ENCODE measurements at places on chromosomes 7 and 10. TPM values are rescaled to one million over a fixed set of nuclear protein-coding genes. Genes with fewer than 3 reads are reported as not detected.

Gene BMPER
- total RNA-seq = 1.9 TPM

GRCh38 chr10:31146491-31147209 is 115.0 kb upstream of the ZNF438 start:
- peak; percentile 86 for DNase-seq

DNA sequence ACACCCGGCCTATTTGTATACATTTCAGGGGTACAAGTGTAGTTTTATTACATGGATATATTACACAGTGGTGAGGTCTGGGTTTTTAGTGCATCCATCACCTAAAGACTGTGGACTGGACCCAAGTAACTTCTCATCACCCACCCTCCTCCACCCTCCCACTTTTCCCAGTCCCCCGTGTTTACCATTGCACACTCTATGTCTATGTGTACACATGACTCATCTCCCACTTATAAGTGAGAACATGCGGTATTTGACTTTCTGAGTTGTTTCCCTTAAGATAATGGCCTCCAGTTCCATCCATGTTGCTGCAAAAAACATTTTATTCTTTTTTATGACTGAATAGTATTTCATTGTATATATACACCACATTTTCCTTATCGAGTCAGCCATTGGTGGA is 98.9 kb upstream of the WAC start:
- no peak for DNase-seq

GRCh38 chr10:34446049-34446448 is 369.0 kb downstream of the PARD3 start:
- DNase-seq = no peak

- no peak for DNase-seq
Observed at GRCh38 chr7:99083068-99083651, 60.7 kb downstream of the SMURF1 start.

Gene ABLIM1
- total RNA-seq = 473 TPM

DNA sequence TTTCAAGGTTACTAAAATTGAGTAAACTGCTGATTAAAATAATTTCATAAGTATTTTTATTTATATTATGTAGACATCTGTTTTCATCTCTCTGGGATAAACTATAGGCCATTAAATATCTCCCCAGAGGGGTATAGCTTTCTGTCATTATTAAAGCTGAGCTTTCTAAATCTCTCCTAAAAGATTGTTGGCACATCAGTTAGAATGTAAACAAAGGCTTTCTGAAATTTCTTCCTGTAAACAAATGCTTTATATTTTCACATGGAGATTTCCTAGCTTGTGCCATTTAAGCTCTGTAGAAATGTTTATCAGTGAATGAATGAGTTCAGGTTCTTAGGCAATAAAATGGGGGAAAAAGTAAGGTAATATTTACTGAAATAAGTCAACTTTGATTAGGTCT is 35.7 kb downstream of the PPP1R9A start:
- DNase-seq = no peak

Gene ASAH2
- total RNA-seq = 1.9 TPM

Gene C10orf90
- not detected for total RNA-seq

DNA sequence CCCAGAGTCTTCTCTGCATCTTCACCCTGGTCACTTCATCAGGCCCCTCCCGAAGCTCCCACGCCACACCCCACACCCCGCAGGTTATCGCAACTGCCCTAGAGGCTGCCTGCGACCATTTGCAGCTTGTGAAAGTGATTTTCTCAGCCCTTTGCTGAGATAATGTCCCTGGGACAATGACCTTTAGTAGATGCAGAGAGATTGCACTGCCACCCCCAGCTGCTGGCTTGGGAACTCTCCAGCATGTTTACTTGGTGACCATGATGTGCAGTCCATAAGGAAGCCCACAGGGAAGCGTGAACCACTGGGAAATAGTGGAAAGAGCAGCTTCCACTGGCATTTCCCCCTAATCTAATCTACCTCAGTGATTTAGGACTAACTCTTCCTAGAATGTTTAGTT is 97.3 kb downstream of the WNT2 start:
- no peak for DNase-seq

Gene FASTK
- 93.3 TPM for total RNA-seq

Gene SSBP1
- total RNA-seq = 84.2 TPM

Gene SPDYE9
- not detected for total RNA-seq

DNA sequence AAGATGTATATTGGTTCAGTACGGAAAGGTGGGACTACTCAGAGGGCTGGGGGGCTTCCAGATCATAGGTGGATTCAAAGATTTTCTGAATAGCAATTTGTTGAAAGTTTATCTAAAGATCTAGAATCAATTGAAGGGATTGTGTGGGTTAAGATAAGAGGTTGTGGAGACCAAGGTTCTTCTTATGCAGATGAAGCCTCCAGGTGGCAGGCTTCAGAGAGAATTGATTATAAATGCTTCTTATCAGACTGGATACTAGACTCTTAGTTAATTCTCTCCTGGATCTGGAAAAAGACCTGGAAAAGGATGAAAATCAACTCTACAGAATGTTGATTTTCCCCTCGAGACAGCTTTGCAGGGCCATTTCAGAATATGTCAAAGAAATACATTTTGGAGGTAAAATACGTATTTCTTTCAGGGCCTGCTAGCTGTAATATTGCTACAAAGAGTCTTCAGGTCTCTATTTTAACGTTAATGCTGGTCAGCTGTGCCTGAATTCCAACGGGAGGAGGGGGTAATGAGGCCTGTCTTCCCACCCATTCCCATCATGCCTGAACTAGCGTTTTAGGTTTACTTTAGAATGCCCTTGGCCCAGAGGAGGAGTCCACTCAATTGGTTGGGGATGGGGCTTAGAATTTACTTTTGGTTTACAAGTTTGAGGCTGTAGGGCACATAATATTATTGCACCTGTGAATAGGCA is 12.8 kb upstream of the GPR15LG start:
- no peak for DNase-seq

Gene CTTNBP2
- total RNA-seq = 2.2 TPM

DNA sequence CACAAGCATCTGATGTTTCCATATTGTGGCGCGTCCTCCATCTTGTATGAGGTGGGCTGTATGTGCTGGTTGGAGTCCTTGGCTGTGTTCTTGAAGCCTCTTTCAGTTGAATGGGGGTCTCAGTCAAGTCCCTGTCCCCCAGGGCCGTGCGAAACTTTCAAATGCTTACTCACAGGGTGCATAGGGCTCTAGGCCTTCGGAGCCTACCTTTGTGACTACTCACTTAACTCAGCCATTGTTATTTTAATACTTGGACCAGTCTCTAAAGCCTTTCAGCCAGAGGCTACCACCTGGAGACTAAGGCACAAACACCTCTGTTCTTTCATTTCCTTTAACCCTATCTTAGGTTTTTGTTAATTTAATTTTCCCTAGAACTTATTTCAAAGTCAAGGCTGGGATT is 785.9 kb downstream of the GATA3 start:
- DNase-seq = no peak
